Panc1 (cell line): ENCODE measurements at places on chromosomes 6 and 20.

GRCh38 chr20:19820555-19821211 lies 62.6 kb downstream of the RIN2 start:
- DNase-seq = no peak

DNA sequence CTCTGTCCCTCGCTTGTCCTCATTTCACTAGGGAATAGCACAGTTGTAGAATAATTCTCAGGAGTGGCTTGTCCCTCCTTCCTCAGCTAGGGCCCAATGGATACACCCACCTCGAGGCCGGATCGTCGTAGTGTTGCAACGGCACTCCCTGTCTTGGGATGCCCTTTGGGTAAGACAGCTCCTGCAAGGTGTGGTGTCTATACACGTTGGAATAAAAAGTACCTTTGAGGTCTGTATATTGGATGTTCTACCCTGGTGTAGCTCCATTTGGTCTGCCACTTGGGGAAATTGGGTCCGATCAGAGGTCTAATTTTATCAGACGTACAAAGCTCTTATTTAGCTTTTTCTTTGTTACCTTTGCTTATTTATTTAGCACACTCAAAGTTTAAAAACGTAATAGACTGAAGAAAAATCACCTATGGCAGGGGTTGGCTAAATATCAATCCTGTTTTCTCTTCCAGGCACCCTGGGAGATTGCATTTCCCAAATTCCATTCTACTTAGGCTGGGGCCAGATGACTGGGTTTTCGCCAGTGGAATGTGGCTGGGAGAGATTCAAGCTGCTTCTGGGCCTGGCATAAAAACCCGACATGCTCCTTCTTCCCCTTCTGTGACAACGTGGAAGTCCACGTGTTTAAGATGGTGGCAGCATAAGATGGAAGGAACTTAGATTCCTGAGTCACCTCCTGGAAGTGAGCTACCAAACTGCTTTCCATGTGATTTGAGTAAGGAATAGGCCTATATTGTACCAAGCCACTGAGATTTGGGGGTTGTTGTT lies 82.3 kb upstream of the CD83 start:
- no peak for DNase-seq

DNA sequence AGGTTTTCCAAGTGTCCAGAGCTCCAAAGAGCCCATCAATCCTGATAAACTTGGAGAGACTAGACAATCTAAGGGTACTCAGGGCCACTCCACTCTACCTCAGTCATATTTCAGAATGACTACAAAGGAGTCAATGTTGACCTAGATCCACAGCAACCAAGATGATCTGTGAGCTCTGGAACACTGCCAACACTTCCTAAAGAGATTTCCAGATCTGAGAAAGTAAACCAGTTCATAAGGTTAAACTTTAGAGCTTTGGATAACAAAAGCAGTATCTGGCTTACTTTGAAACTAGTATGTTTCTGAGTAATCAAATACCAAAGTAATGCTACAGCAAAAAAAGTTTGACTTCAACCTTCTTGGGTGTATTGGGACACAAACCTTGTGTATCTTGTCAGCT lies 122.7 kb downstream of the BTBD9 start:
- no peak for DNase-seq

GRCh38 chr6:23568292-23568691 lies 557.7 kb upstream of the NRSN1 start:
- DNase-seq = no peak

DNA sequence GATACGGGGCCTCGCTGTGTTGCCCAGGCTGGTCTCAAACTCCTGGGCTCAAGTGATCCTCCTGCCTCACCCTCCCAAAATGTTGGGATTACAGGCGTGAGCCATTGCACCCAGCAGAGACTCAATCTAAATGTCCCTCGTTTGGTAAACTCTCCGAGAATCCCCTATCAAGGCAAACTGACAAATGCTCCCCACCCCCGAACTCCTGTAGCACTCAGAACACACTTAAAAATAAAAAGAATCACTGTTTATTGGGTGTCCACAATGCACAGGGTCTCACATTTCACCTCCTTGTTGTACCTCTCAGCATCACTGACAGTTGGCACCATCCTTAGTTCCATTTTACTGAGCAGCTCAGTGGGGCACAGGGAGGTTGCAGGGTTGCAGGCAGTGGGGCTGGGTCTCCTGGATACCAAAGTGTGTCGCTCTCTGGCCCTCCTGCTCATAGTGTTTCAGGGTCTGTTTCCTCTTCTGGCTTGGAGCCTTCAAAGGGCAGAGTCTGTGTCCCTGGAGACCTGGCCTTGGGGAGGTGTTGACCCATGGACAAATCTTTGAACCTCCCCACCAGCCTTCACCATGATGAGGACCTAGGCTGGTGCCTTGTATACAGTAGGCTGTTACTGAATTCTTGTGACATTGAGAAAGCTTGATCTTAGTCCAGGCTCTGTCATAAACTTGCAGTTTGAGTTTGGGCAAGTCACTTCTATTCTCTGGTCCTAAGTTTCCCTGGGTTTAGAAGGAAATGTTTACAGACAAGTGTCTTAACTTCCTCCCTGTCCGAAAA lies 8.5 kb upstream of the SRC start:
- DNase-seq = no peak

GRCh38 chr6:166770216-166771116 lies 143.4 kb upstream of the RPS6KA2 start:
- no peak for DNase-seq

- DNase-seq = no peak
These were observed 34.5 kb upstream of the RPS6KA2 start for GRCh38 chr6:166661327-166662085.

DNA sequence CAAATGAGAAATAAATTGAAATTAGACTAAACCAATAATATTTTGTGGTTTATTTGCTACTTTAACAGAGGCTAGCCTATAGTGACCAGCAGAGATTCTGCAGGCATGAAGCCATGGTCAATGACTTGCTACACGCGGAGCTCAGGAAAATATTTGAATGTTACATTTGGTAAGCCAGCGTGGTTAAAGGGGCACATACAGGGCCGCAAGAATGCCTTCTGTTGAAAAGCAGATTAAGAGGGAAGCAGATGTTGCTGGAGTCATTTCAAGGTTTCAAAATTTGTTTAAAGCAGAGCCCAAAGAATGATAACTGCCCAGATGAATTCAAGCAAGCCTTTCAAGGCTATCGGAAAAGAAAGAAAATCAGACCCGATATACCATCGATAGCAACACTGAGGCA lies 294.3 kb upstream of the MAN1A1 start:
- no peak for DNase-seq

DNA sequence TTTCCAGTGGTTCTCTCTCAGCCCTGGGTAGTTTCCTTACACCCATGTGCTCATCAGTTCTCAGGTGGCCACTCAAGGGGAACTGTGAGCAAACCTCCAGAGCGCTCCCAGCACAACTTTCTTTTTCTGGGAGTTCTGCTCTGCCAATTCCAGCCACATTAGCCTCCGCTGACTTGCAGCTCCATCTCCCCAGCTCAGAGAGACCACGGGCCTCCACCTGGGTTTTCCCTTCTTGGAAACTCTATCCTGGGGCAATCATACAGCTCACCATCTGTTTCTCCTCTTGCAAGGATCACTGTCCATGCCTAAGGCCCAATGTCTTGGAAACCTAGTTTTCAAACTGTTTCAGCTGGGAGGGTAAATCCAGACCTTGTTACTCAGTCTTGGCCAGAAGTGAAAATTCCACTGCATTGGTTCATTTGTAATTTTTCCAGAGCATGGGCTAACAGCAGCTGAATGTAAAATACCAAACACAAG lies 129.9 kb downstream of the EYA2 start:
- DNase-seq = no peak

DNA sequence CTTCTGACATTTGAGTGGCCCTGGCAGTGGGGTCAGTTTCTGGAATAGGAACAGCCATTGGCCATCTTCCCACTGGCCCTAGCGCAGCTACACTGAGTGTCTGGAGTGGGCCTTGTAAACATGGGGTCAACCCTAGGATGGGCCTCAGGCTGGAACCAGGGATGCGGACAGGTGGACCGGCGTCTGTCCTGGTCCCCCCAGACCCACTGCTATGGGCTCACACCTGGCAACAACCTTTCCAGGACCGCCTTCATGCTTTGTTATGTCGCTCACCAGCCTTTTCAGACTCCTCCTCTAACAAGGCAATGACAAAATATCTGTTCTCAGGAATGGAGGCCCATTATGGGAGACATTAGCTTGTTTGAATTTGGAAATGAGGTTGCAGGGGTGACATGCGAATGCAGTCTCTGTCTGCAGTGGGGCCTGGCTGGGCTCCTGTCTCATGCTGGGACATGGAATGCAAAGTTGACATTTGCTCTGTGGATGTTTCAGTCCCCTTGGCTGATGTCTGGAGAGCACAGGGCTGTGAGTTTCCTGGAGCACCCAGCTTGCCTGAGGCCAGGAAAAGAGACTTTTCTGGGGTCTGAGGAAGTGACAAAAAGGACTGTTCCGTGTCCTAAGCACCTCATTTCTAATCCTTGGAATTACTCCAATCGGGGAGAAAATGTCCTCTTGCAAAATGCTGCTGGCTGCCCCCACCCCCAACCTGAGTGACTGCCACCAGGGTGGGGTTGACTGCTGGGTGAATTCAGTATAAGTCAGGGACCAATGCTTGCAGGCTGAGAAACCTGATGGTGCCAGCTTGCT lies 98.7 kb upstream of the PMEPA1 start:
- DNase-seq = no peak

- DNase-seq = no peak
These were observed 12.5 kb downstream of the RALGAPA2 start for GRCh38 chr20:20699917-20700316.

GRCh38 chr6:138818496-138819194 lies 22.8 kb downstream of the ECT2L start:
- DNase-seq = no peak

DNA sequence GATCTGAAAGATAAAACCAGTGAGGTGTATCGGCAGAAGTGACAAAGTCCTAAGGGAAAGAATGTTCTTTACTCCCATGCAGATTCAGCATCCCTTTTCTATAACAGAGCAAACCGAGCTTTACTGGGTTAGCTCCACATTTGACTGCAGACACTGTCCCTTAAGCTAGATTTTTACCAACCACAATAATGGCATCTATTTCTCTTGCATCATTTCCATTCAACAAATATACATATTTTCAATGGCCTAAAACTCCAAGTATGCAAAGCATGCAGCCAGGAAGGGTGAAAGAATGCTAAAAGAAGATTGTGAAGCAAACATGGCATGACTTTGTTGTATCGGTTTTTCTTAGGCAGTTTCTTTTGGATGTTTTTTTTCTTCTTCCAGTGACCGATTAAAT lies 255.4 kb downstream of the OGFRL1 start:
- no peak for DNase-seq

GRCh38 chr6:31792761-31793171 lies 2.8 kb downstream of the VARS1 start:
- no peak for DNase-seq

- DNase-seq = no peak
These were observed 34.7 kb upstream of the ERVFRD-1 start for GRCh38 chr6:11146117-11146826.

DNA sequence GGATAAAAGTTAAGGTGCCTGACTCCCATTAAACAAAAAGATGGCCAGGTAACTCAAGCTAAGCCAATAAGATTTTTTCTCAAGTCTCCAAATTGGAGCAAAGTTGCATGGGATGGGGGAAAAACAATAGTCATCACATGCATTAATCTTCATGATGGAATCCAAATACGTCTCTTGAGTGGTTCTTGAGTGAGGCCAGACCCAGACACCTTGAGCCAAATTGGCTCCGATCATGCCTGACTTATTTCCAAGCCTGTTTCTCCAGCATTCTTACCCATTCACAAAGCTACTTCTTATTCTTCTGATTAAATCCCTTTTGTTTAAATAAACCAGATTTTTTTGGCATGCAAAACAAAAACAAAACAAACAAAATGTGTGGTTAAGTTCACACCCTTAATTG lies 420.3 kb upstream of the NRSN1 start:
- no peak for DNase-seq

- peak; percentile 51 for DNase-seq
These were observed 278.3 kb upstream of the PLCB4 start for GRCh38 chr20:8790442-8791074.

DNA sequence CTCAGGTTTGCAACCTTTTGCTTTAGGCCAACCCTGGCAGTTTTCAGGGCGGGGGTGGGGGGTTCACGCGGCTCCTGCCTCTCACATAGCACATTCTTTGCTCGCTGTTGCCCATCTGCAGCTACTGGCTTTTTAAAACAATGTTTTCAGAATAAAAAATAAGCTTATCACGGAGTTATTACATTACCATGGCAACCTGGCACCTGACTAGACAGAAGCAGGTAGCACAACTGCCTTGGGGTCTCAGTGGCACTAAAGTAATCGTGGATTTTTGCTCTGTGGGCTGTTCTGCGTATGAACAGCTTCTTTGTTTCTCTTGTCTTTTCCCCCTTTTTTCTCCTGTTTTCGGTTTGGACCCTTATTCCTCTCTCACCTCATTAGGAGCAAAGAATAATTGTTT lies 9.1 kb upstream of the MANBAL start:
- DNase-seq = no peak

- DNase-seq = no peak
These were observed 49.8 kb downstream of the SPATA2 start for GRCh38 chr20:49865559-49865958.

DNA sequence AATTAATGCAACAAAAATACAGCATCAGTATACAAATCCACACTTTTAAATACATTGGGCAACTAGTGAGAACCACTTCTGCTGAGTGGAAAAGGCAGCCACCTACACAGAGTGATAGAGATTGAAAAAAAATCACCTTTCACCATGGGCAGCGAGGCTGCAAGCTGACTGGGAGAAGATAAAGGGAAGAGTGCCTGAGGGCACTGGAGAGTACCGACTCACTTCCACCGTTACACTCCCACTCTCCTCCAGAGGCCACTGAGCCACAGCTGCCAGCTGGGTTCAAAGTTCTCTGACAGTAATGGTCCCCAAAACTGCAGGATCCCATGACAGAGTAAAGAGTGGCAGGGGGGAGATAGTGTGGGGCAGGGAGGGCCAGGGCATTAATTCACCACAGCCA lies 24.1 kb downstream of the PXT1 start:
- DNase-seq = no peak

DNA sequence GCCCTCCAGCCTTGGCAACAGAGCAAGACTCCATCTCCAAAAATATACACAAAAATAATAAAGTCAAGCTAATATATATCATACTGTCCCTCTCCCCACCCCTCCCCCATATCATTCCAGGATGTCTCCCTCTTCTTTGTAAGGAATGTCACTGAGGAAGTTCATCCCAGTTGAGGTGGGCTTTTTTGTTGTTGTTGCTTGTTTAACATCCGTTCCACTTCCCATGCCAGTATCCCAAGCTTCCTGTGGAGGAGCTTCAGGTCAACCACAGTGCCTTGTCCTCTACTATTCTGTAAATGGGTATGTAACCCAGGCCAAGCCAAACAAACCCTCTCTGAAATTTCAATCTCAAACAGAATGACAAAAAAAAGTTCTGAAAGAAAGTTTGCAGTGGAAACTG lies 19.0 kb upstream of the PTPN1 start:
- DNase-seq = no peak

DNA sequence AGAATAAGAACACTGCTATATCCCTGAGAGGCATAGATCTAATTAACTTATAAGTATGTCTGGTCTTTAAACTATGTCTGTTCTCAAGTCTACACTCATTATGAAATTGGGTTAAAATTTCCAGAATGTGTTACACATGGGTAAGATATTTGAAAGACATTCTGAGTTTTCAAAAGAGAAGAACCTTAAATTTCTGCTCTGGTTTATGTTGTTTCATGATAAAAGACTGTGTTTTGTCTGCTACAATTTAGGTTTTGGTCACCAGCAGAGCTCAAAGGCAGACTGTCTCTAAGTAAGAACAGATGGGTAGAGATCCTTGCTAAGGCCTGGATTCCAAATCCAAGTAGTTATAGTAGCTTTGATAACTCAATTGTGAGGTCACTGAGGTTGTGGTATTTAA lies 6.0 kb downstream of the STMND1 start:
- no peak for DNase-seq
